ENCODE measurements at places on chromosomes 2 and 18. TPM values are rescaled to one million over a fixed set of nuclear protein-coding genes. Genes with fewer than 3 reads are reported as not detected.

DNA sequence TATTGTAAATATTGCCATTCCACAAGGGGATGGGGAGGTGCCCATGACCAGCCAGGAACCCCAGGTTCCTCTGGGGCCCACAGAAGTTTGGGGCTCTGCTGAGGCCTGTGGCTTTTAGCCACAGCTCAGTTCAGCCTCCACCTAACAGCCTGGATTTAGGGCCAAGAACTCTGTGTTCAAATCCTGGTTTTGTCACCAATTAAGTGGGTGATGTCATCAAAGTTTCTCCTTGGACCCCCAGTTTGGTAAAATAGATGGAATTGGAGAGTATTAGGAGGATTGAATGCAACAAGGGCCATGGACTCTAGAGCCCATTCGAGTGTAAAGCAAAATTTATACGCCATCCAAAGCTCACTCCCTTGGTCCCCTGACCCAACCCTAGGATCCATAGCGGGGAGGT lies 3.2 kb upstream of the FEV start:
- no peak for DNase-seq

GRCh38 chr2:241799522-241800197 lies 9.3 kb upstream of the NEU4 start:
- DNase-seq, result no peak

- no peak for DNase-seq
Measured at GRCh38 chr2:172299741-172300140, 127.6 kb upstream of the ITGA6 start.

The ITGB6 gene
- total RNA-seq, result not detected

- DNase-seq, result no peak
Measured at GRCh38 chr18:39113790-39114189, 1548.2 kb upstream of the CELF4 start.

The IL1F10 gene
- not detected for total RNA-seq

Data from G401 (cell line).